Stimulated activated CD8-positive, alpha-beta memory T cell treated with anti-CD3 and anti-CD28 coated beads, Interleukin-7, amount 100 ng/mL, for 1 hour (primary cell): ENCODE measurements at places on chromosomes 16 and 17.

DNA sequence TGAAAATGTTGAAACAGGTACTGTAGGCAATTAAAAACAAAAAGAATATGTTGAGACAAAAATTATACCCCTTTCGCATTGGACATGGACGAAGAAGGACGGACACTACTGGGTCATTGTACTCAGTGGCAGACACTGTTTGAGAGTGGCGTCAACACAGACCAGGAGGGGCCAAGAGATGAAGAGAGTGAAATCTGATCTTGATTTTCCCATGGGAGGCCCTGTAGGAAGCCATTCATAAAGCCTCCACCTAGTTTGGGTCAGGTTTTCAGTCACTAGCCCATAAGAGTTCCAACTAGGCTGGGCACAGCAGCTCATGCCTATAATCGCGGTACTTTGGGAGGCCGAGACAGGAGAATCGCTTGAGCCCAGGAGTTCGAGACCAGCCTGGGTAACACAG is 23.6 kb upstream of the SMURF2 start:
- DNase-seq = no peak

DNA sequence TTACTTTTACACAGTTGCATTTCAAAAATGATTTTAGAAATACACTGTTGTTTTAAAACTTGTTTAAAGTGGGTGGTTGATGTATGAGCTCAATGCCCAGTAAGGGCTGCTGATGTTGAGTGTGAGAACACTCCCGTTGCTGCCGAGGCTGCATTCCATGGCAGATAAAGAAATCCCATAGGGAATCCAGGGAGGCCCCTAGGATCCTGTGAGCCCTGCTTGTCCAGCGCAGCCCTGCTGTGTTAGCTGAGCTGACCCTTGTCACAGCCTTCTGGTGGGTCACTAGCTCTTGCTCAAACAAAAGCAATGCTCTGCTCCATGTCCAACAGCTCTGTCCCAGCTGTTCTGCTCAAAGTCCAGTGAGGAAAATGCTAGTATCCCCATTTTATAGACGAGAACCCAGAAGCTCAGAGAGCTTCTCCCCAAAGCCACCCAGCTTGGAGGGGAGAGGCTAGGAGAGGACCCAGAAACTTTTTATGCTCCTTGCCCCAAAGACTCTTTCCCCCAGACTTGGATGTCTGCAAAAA is 18.6 kb upstream of the COL1A1 start:
- DNase-seq = no peak

DNA sequence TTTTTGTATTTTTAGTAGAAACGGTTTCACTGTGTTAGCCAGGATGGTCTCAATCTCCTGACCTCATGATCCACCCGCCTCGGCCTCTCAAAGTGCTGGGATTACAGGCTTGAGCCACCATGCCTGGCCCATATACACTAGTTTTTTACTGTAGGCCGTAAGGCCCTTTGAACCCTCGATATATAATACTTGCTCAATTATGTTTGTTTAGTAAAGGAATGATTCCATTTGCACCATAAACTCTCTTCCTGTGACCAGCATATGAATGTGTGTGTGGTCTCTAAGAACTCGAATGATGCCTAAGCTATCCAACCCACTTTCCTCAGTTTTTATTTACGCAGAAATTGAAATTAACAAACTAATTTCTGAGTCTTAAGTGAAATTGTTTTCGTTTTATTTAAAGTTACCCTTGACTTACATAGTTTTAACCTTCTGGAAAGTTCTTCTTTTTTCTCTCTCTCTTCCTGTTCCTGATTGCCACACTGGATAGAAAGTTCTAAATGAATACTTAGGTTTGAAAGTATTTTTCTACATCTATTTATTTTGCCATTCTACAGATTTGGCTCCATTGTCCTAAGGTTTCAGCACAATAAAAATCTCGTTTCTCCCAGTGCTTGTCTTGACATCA is 37.9 kb downstream of the PIGL start:
- DNase-seq = no peak

DNA sequence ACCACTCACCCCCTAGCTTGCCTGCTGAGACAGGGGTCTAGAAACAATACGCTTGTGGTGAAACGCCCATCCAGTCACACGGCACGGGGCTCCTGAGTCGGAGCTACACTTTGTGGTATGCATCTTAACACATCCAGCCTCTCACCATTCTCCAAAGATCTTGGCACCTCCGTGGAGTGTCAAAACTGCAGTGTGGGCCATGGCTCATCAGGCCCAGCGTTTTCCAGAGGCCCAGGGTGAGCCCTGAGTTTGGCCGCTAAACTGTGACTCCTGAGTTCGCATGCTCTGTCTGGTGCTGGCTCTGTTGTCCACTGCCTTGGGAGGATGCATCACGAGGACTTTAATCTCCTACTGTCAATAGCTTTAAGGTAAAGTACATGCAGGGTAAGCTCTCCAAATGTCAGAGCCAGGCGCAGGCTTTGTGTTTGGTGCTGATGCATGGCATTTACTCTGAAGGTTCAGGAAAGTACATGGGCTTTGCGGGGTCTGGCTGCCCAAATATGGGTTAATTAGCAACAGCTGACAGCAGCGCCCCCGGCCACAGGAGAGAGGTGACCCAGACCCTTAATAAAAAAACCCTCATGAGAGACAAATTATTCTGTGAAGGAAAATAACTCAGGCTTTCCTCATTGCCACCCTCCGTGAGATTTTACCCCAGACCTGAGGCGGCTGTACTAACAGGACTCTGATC is 118.4 kb downstream of the CCDC182 start:
- no peak for DNase-seq

GRCh38 chr17:63480826-63481487 is 4.1 kb downstream of the ACE start:
- DNase-seq = no peak

DNA sequence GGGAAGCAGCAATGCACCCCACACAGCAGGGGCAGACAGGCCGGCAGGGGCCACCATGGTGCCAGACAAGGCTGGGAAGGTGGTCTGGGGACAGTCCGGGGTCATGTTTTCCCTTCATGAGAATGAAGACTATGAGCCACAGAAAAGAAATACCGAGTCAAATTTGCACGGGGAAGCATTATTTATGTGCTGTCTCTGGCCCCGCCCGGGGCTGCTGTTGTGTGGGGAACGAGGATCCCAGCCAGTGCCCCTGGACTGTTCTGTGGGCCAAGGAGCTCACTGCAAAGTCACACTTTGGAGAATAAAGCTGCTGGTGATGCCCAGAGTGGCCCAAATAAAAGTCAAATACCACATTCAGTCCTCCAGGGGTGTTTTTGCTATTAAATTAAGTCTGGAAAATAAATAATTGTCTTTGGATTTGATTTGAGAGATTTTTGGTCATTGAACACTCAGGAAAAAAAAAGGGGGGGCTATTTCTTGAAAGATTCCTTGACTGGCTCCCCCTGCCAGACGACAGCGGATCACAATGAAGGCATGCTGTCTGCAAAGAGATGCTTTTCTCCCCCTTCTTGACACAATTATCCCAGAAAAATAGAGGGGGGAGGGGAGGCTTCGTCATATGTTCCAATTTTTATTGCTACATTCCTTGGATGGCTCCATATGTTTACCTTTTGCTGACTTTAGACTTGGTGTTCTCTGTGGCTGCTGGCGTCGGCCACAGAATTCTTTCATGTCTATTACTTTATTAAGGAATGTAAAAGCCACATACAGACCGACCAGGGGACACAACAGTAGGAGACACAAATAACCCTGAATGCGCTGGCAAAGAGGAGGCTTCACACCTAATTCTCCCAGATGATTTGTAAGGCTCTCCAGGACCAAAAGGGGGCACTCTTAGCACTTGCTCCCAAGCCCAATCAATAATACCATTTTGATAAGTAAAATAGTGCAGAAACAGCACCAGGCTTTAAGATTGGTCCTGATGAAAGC is 27.1 kb upstream of the ANKFN1 start:
- no peak for DNase-seq

- no peak for DNase-seq
Observed at GRCh38 chr16:12425134-12425941, 378.3 kb downstream of the CPPED1 start.

- DNase-seq = no peak
Observed at GRCh38 chr17:49992933-49993422, 2.0 kb downstream of the DLX3 start.

DNA sequence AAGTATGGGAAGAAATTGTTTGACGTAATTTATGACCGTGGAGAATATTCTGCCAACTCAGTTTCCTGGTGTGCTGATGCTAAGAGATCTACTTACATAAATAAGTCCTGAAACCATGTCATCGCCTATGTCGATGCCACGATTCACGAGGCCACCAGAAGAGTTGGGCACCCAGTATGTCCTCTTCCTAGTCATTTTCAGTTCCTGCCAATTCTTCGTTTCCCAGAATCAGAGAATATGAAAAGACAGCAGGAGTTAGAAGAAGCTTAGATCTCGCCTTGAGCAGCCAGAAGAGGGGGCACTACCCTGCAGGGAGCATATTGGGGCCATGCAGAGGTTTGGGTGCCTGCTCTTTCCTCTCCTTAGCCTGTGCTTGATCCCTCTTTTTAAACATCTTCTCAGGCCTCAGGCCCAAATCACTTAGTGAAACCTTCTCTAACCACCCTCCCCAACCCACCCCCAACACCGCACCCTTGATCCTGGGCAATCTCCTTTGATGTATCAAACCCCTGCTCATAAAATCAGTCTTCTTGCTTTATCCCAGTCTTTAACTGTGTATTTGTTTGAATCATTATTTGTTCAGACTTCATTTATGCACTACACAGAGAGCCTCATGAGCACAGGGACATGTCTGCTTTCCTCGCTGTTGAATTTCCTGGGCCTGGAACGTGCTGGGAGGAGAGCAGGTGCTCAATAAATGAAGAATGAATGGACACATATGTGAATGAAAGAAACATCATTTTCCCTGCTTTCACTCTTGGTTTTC is 12.2 kb upstream of the LONP2 start:
- no peak for DNase-seq

DNA sequence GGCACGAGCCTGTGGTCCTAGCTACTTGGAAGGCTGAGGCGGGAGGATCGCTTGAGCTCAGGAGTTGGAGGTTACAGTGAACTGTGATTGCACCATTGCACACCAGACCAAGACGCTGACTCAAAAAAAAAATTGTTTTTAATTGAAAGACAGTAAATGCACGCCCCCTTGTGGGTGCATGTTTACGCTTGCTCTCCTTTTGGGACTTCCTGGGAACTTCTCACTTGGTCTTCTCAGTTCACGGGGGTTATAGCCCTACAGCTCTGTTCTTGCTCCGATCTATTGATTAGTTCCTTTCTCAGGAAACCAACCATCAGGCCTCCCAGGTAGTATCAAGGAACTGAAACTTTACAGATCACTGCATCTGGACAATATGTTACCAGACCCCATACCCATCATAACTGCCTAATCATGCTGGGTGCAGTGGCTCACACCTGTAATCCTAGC is 14.2 kb upstream of the RIPOR1 start:
- DNase-seq = peak; percentile 62

DNA sequence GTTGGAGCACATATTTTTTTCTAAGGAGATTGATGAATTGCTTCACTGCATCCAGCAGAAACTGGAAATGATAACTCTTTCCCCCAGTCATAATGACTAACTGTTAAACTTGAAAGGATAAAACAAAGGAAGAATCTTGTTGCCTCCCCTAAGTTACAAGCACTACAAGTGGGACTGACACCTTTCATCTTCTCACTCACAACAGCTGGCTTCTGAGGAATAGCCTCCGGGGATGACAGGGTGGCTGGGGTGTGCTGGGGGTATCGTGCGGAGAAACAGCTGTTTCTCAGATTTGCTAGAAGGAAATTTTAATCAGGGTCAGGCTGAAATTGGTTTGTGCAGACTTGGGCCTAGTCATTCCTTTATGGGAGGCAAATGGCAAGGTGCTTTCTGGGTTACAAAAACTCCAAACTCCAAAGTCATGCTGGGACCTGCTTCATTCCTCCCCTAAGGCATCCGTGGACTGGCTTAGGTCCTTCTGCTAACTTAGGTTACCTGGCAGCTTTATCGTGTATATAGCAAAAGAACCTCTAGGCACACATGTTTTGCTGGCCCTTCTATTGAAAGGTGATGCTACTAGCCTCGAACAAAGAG is 557.2 kb downstream of the TOX3 start:
- DNase-seq = no peak

GRCh38 chr16:69481901-69482341 is 57.5 kb downstream of the CYB5B start:
- no peak for DNase-seq

DNA sequence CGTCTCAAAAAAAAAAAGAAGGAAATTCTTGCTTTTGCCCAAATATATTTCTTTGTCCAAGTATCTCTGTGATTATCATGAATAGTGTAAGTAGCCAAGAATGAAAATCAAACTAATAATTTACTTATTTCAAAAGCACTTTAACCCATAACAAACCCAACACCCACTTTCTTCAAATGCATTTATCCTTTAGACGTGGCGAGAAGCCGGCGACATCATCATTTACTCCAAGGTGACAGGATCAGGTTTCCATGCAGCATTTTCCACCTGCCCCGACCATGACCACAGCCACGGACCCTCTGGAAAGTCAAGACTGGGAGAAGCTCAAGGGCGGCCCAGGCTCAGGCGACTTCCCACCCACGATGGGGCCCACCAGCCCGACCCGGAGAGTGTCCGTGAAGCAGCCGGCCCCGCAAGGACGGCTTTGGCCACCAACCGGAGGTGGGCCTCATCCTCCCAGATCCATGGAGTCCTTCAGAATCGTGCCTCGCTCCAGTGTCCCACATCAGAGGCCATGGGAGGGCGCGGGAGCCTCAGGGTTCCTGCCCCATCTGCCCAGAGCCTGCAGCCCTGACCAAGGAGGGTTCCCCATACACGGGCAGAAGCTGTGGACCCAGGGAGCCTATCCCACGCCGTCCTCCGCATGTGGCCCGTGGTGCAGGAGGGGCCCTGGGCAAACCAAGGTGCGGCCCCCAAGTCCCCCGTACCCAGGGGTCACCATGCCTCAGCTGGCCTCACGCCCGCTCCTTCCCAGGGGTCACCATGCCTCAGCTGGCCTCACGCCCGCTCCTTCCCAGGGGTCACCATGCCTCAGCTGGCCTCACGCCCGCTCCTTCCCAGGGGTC is 18.7 kb downstream of the UTS2R start:
- no peak for DNase-seq

DNA sequence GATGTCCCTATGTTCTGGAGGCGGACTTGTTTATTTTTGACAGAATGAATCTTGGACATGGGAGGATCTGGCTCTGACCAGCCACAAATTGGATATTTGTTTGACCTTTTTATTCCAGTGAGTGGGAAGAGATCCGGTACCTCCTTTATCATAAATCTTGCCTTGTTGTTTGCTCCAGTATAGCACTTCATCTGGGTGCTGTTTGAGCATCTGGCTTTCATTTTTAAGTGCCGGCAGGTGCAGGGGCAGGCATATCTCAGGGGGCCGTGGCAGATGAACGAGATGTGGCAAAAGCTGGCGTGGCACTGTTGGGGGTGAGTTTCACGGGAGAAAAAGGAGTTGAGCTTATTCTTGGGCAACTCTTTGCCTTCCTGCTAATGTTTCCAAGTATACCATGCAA is 37.8 kb downstream of the MSI2 start:
- DNase-seq = no peak
